Activated naive CD4-positive, alpha-beta T cell treated with anti-CD3 and anti-CD28 coated beads, Interleukin-2, amount 50 U/mL, for 16 hours (primary cell): ENCODE measurements at places on chromosomes 3 and 15.

- DNase-seq = no peak
Measured at GRCh38 chr3:50220109-50220508, 15.0 kb downstream of the SLC38A3 start.

DNA sequence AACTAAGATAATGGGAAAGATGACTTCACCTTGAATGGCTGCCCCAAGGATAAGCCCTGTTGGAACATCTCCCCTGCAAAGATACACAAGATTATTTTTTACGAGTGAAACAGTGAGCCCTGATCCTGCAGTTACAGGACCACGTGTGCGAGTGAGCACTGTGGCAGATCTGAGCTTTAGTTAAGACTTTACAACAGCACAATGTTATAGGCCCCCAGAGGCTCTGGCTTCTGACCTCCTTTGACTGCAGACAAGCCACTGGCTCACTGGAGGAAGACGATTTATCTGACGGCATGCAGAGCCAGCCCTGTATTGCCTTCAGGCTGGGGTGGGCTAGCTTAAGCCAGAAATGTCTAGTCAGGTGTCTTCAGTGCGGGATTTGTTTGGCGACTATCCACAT, 174.4 kb downstream of the ARRDC4 start:
- no peak for DNase-seq

GRCh38 chr3:124768812-124769211, 38.6 kb downstream of the UMPS start:
- no peak for DNase-seq

DNA sequence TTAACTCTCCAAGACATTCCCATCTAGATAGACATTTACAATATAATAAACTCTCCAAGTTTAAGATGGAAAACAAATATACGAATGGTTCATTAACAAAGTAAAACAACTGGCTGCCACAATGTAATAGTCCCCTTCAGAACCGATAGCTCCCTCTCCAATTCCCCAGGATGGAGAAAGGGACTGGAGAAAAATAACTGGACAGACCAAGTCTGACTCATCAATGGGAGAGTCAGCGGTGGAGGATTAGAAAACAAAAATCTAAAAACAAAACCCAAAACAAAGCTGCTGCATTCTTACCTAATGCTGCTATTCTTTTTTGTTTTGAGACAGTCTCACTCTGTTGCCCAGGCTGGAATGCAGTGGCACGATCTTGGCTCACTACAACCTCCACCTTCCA, 468.1 kb downstream of the SHQ1 start:
- no peak for DNase-seq

DNA sequence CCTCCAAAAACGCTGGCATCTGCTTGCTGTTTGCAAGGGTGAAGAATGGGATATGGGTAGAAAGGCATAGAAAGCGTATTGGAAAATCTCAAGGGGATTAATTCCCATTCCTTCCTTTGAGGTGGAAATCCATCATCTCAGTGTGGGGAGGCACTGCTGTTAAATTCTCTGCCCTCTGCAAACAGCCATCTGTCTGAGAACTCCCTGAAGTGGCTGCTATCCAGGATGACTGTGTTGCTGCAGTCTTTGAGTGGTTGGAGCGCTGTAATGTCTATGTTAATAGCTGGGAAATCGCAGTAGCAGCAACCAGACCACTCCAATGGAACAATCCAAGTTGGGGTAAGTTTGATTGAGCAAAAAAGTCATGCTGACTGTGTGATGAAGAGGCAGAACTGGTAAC, 625.9 kb downstream of the NLGN1 start:
- no peak for DNase-seq

DNA sequence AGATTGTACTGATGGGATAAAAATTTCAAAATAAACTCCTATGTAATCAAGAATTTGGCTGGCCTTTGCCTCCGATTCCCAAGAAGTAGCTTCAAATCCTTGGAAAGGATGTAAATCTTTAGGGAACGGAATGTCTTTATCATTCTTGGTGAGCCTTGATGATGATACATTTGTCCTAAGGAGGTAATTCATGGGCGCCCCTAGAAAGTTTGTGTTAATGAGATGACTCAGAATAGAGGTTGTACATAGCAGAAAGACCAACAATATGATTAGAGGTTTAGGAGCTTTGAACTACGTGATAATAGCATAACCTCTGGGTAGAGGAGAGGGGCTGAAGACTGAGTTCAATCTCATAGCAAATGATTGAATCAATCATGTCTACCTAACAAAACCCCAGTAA, 248.6 kb upstream of the SLITRK3 start:
- no peak for DNase-seq

GRCh38 chr3:86245360-86245759, 745.6 kb downstream of the VGLL3 start:
- no peak for DNase-seq

DNA sequence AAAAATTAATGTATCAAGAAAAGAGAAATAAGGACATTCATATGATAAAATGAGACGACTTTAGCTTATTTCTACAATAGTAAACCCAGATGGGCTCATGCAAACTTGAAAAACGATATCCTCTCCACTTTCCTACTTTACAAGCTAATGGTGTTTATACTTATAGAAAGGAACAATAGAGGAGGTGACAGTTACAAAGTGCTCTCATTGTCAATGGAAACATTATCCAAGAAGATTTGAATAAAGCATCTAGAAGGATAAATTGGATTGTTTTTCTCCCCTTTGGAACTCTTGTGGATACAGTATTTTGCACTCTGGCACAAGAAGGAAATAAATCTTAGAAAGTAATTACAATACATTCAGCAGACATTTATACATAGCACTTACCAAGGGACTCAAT, 20.2 kb upstream of the CCDC66 start:
- no peak for DNase-seq

GRCh38 chr3:140766465-140766864, 88.6 kb downstream of the TRIM42 start:
- DNase-seq = no peak

DNA sequence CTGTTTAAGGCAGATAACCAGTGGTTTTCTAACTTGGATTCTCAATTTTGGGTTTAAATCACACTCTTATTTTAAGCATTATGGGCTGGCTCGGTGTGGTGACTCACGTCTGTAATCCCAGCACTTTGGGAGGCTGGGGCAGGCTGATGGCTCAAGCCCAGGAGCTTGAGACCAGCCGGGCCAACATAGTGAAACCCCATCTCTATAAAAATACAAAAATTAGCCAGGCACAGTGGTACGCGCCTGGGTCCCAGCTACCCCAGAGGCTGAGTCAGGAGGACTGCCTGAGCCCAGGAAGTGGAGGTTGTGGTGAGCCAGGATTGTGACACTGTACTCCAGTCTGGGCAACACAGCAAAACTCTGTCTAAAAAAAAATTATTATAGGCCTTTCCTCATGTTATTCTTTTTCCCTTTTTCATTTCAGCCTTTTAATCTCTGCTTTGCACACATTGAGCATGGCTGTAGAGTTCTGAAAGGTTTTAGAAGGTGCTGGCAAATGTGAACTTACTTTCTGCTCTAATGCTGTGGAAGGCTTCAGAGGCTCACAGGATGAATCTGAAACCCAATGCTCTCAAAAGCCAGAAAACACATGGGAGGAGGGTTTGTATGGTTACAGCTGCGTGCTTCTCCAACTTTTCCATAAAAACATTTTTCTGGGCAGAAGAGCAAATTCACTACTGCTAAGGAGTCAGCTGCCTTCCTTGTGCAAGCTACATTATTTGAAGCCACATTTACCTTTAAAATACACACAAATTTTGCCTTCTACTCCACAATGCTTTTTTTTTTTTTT, 32.5 kb downstream of the CHAC1 start:
- no peak for DNase-seq

- DNase-seq = no peak
Measured at GRCh38 chr3:16510620-16511319, 2.7 kb downstream of the RFTN1 start.

DNA sequence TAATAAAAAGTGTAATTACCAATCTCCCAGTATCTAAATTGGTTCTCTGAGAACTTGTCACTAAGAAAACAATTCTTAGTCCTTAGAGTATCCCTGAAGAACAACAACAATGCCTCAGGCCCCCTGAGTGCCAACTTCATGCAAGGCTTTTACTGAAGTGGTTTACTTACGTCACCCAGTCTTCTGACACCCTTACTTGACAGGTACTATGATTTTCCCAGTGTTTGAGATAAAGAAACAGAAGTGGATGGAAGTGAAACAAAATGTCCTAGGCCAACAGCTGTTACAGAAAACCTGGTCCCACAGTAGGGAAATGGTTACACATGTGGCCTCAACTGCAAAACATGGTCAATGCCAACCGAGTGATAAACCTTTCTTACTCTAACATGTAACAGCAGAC, 331.1 kb downstream of the FOXP1 start:
- DNase-seq = no peak

DNA sequence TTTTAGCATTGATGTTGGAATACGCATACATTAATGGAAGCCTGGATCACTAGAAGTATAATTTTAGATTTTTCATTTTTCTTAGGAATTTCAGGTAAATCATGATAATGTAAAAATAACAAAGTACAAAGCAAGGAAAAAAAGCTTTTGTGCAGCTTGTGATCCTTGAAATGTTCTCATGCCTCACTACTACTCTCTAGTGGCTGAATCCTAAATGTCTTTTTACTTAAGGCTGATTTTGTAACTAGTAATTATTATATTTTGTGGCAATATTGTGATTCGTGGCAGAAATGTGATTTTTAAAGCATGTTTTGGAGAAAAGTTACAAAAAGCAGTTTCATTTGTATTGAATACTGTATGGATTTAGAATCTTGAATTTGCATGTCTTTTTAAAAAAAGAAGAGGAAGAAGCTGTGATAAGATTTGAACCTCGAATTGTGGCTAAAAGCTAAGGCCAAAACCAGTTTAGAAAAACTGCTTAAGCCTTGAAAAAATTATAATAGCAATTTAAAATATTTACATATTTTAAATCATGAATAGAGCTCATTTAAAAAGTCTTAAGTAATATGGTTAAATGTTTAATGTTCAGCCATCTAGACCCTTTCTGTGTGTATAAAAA, 39.0 kb downstream of the U2SURP start:
- DNase-seq = no peak

GRCh38 chr15:26665957-26666791, 106.7 kb downstream of the GABRB3 start:
- DNase-seq = no peak

DNA sequence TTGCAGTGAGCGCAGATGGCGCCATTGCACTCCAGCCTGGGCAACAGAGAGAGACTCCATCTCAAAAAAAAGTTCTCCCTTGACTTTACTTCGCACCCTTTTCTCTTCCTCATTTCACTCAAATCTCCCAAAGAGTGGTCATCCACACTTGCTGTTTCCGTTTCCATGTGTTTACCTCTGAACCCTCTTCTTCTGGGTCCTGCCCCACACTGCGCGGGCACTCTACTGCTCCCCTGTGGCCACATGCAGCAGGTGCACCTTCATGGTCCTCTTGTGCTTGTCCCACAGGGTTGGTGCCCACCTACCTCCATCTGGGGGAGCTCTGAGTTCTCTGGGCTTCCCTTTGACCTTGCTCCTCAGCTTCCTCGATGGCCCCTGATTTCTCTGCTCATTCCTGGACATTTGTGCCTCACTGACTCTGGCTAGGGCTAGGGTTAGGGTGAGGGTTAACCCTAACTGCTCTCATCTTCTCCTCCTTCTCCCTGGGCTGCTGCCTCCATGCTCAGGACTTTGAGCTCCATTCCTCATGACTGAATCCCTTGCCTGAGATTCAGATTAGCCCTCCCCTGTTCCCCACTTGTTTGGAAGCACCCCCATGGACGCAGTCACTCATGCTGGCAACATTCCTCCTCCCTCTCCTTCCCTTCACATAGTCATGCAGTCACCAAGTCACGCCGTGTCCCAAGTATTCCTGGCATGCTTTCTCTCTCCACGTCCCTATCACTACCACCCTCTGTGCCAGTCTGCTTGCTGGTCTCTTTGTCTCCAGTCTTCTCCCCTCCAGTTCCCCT, 26.6 kb upstream of the KY start:
- no peak for DNase-seq

DNA sequence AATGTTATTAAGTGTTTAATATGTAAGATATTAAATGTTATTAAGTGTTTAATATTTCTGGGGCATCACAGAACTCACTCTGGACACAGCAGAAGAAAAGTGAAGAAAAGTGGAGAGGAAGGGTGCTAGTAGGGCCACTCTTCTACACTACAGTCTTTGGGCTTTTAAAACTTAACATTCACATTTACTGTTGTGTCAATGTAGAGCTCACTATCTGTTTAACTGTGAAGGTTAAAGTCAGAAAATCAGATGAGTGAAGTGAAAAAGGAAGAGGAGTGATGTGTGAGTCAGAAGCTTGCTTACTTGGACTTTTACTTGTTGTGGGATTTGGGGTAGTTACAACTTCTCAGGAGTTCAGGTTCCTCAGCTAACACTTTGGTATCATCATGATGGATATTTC, 145.3 kb upstream of the DNAJC19 start:
- no peak for DNase-seq

DNA sequence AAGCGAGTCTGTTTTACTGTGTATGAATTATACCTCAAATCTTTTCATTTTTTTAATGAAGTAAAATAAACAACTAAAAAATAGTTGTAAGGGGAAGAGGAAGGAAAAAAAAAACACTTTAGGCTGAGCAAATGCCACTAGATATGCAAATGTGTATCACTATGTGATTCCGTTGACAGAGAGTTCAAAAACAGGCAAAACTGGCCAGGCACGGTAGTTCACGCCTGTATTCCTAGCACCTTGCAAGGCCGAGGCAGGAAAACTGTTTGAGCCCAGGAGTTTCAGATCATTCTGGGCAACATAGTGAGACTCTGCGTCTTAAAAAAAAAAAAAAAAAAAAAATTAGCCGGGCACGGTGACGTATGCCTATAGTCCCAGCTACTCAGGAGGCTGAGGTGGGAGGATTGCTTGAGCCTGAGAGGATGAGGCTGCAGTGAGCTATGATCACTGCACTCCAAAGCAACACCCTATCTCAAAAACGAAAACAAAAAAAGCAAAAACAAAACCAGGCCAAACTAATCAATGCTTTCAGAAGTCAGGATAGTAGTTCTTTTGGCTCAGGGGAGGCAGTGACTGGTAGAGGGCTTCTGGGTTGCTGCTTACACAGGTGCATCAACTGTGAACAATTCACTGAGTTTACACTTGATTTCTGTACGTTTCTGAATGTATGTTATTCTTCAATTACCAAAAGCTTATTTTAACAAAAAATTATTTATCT, 7.4 kb downstream of the PRC1 start:
- no peak for DNase-seq

DNA sequence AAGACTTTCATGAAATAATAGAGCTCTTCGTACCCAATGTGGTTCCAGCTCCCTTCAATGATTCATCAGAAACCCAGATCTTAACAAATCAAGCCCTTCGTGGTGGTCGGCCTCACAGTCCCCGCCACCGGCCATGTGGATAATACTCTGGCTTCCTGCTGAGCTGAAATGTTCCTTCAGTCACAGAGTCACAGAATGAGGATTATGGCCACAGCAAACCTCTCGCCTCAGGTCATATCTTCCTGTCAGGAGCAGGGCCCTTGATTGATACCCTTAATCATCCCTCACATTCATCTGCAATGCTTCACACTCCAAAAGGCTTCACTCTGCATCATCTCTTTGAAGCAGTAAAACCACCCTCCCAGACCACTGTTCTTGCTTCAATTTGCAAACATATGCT, 452.6 kb downstream of the OCA2 start:
- no peak for DNase-seq

GRCh38 chr3:1700650-1701049, 398.0 kb upstream of the CNTN4 start:
- DNase-seq = no peak

- peak; percentile 39 for DNase-seq
Measured at GRCh38 chr3:129015388-129016105, 14.4 kb downstream of the EFCC1 start.

GRCh38 chr15:32029409-32029861, 880 bp upstream of the CHRNA7 start:
- DNase-seq = no peak

- DNase-seq = no peak
Measured at GRCh38 chr3:107062787-107063186, 314.5 kb upstream of the CCDC54 start.
